ENCODE measurements at places on chromosomes 4 and X. TPM values are rescaled to one million over a fixed set of nuclear protein-coding genes. Genes with fewer than 3 reads are reported as not detected.

The NR3C2 gene
- 0.46 TPM for total RNA-seq

The SHROOM4 gene
- total RNA-seq = 0.15 TPM

The HSFX1 gene
- 0.09 TPM for total RNA-seq

The FAT4 gene
- 0.27 TPM for total RNA-seq

The MGARP gene
- 0.11 TPM for total RNA-seq

Data from HepG2 (cell line).